ENCODE measurements at places on chromosomes 11 and 22.

GRCh38 chr11:17542249-17542648 is 2.0 kb downstream of the USH1C start:
- no peak for DNase-seq

GRCh38 chr11:77029829-77030228 is 4.4 kb upstream of the B3GNT6 start:
- DNase-seq, result no peak

GRCh38 chr11:22454461-22455090 is 116.4 kb downstream of the SLC17A6 start:
- no peak for DNase-seq

- no peak for DNase-seq
Measured at GRCh38 chr11:120346233-120346632, 10.0 kb downstream of the ARHGEF12 start.

GRCh38 chr11:85359859-85360258 is 267.3 kb downstream of the DLG2 start:
- no peak for DNase-seq

DNA sequence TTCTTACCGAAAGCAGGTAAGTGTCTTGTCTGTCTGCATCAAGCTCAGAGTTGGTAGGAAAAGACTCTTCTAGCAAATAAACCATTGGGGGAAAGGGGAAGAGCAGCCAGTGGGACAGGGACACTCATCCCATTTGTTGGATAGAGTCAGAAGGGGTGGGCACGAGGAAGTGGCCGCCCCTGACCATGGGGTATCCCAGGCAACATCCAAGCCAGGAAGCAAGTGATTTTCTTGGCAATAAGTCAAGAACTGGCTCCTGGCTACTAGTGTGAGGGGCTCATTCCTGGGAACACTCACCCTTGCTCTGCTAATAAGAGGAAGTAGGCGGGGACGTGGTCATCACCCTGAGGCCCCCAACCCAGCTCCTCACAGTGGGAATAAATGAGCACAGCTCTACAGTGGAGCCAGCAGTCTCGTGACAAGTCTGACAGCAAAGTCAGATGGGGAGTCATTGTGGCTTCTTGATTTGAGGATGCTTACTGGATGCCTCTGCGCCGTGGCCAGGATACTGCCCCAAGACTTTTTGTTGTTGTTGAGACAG is 6.7 kb downstream of the SLC25A18 start:
- no peak for DNase-seq

GRCh38 chr11:29051935-29052334 is 943.7 kb downstream of the METTL15 start:
- DNase-seq, result no peak

DNA sequence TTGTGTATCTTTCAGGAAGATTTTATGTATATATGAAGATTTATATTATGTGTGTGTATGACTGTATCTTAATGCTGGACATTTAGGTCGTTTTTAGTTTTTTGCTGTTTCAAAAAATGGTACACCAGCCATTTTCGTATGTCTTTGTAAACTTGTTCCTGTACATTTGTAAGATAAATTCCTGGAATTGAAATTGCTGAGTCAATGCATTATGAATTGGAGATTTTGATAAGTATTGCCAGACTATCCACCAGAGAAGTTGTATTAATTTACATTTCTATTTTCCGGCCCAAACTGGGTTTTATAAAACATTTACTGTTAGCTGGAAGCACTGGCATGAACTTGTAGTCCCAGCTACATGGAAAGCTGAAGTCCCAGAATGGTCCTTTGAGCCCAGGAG is 24.6 kb downstream of the MRPL48 start:
- no peak for DNase-seq

DNA sequence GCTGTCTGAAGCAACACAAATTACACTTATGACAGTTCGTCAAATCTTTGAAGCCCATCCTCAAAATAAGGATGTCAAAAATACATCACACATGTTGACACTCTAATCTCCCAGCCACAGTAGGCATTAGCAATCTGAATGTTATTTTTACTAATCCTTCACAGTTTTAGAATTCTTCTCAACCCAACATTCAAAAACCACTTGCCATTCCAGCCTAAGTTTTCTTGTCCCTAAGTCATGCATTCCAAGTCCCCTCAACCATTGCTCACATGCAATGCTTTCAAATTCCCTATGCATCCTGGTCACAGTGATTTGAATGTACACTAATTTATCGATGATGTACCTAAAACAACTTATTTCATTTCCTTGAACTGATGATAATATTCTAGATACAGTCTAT is 7.5 kb downstream of the BDNF start:
- DNase-seq, result no peak

- no peak for DNase-seq
Measured at GRCh38 chr11:67053896-67054329, 2.7 kb upstream of the RHOD start.

- DNase-seq, result peak; percentile 32
Measured at GRCh38 chr22:30605449-30606110, 1.4 kb upstream of the TCN2 start.

DNA sequence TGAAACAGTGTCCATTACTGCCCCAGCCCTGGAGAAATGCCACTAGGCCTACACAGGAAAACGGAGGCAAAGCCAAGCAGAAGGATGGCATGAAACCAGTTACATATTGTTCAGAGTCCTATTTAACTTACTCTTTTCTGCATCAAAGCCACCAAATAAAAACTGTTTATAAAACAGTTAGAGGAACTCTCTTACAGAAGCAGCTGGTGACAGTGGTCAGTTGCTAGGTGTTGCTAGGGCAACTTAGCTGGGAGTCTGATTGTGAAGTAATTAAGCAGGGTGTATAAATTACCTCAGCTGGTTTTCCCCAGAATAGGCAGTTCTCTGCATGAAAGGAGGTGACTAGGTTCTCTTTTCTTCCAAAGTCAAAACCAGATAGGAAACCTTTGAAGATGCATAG is 115.6 kb upstream of the ZBED5 start:
- no peak for DNase-seq

GRCh38 chr22:28989035-28989464 is 72.6 kb downstream of the C22orf31 start:
- DNase-seq, result no peak

DNA sequence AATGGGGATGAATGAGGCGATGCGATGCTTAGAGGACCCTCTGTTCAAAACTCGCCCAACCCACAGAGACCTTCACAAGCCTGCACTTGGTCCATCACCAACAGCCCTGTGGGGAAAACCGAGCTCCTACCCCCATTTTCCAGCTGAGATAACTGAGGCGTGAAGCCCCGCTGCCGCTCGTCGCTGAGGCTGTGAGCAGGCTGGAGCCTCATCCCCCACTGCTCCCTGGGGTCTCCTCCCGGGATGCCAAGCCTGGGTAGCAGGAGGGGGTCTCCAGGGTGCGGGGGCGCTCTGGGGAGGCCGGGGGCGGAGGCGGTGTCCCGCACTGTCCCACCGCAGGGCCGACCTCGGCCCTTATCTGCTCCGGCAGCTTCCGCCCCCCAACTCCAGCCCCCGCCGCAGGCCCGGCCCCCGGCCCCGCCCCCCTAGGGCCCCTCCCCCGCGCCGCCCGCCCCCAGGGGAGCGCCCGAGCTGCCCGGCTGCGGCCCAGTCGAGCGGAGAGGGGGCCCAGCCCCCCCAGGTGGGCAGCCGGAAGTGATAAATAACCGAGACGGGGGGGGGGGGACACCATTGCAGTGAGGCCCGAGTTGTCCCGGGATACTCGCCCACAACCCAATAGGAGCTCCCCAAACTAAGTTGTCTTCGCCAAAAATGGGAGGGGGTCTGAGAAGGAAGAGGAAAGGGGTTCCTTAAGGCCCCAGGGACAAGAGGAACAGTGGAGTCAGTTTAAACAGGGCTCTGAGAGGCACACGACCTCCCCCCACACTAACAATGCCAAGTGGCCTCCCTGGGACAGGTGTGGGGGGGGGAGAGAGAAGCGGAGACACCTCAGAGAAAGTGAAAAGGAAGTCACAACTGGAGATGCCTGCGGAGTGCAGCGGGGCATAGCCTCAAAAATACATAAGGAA is 8.3 kb upstream of the SLC39A13 start:
- no peak for DNase-seq

DNA sequence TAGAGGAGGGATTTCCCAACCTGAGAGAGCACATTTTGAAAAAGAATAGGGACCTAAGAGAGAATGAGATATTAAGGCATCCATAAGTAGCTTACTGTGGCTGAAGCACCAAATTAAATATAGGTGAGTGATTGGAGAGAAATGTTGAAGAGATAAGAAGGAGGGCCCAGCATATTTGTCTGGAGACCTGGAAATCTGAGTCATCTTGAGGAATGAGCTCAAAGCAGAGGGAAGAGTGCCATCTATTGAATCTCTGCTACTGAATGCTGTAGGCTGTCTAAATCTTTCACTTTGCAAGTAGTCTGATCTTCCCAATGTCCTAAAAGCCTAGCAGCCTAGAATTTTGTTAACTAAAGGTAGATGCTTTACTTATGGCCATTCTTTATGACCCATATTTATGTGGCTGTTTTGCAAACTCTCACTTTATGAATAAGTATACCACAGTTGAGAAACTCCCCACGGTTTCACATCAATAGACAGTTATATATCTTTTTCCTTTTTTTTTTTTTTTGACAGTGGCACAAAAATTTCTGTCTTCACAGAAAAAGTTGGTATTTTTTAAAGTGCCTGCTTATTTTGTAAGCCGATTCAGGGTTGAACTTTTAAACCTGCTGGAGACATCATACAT is 2093.5 kb downstream of the LRRC4C start:
- no peak for DNase-seq

DNA sequence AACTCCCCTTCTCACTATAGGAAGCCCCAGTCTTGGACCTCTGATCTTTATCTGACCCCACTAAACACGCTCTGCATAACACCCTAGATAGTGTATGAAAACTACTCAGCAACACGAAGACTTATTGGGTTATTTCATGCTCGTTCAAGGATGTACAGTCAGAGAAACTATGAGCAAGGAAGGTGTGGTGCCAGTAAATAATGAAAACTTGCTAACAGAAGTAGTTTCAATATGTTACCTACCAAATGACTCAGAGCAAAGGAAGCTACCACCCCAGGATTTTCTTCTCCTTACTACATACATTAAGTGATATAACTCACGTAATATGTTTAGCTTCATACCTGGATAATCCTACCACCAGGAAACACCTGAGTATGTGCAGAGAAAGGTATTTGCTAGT is 25.9 kb upstream of the LYVE1 start:
- no peak for DNase-seq

DNA sequence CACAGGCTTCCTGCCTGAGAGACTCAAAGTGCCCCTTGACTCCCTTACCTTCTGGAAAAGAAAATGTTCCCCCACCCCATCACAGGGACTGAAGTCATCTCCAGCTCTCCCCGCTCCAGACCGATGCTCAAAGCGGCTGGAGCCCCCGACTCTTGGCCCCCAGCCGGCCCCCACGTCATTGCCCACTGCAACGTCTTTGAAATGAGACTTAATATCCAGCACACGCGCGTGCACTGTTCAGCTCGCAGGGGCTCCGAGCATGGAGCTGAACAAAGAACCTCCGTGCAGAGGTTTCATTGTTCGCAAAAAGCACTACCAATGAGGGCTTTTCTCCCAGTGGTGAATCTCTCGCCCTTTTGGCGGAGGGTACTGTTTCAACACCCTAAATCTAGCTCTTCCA is 313.4 kb upstream of the SORL1-AS1 start:
- DNase-seq, result no peak
